ENCODE measurements at places on chromosomes 4 and X.

GRCh38 chr4:155072417-155072816, 136.0 kb upstream of the NPY2R start:
- DNase-seq = no peak

GRCh38 chr4:78529569-78530209, 21.9 kb upstream of the ANXA3 start:
- DNase-seq = no peak

DNA sequence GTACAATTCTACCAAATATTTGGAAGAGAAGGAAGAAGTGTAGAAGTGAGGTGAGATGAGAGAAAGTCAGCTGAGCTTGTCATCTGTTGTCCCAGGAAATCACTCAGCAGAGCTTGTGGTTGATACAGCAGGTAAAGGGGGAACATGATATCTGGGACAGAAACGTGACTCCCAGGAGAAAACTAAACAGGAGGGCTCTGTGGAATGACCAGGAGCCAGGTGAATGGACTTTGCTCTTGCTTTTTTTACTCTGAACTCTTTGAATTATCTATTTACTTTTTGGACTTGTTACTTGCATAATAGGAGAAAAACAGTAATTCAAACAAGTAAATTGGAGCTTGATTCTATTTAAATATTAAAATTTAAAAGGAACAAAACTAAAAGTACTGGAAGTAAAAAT, 555.6 kb upstream of the FRG1 start:
- DNase-seq = no peak

- no peak for DNase-seq
Measured at GRCh38 chr4:111602848-111603247, 542.4 kb upstream of the FAM241A start.

DNA sequence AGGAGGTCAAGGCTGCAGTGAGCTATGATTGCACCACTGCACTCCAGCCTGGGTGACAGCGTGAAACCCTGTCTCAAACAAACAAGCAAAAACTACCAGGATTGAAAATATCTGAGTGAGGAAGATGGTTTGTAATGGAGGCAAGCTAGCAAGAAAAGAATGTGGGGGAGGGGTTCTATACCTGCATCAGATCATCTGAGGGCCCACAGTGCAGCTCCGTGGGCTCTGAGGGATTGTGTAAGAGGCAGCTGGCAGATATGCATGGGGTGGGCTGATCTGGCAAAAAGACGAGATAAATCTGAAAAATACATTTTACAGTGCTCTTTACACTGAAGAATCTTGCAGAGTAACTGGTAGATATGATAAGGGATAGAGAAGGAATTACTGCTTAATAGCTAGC, 28.9 kb upstream of the CHRNA9 start:
- DNase-seq = no peak

DNA sequence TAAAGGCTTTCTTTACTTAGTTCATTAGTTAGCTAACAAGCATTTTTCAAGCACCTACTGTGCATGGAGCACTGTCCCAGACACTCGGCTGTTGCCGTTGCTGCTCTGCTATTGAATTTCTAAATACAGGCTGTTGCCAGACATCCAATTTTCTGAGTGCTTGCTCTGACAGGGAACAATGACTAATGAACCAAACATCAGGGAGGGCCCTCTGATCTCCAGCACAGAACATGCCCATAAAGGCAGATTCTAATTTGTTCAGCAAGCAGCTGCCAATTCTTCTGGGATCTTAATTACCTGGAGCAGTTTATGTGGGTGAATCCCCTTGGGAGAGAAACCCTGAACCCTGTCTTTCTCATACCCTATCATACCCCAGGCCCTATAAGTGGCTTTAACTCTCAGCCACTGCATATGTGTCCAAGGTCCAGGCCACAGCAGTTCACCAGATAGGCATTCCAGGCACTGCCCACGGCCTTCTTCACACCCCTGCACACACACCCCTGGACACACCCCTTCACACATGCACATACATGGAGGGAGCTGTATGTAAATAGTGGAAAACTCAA, 27.9 kb downstream of the TSC22D3 start:
- DNase-seq = no peak

DNA sequence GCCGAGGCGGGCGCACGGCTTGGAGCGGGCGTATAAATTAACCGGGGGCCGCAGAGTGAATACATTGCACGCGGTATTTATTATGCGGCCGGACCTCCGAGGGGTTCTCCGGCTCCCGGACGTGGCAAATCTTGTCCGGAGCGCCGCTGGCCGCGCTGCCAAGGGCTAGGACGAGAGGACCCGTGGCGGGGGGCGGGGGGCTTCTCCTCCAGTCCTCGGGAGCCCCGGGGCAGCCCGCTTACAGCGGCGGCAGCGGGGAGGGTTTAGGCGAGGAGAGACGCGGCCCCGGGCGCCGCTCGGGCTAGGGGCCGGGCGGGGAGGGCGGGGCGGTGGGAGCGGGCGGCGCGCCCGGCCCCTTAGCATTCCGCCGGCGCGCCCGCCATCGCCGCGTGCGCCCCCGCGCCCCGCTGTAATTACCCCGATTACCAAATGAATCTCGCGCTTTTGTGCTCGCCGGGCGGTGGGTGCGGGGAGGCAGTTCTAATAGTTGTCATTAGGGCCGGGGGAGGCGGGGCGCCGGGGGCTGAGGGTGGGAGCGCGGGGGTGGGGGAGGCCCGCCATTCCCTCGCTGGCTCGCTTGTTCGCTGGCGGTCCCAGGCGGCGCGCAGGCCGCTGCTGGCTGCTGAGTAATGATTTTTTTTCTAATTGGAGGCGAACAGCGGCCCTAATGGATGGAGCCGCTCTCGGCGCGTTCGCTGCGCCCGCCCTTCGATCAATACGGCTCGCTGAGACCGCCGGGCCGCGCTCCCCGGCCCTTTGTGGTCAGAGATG, 276.6 kb downstream of the BCOR start:
- DNase-seq = no peak

DNA sequence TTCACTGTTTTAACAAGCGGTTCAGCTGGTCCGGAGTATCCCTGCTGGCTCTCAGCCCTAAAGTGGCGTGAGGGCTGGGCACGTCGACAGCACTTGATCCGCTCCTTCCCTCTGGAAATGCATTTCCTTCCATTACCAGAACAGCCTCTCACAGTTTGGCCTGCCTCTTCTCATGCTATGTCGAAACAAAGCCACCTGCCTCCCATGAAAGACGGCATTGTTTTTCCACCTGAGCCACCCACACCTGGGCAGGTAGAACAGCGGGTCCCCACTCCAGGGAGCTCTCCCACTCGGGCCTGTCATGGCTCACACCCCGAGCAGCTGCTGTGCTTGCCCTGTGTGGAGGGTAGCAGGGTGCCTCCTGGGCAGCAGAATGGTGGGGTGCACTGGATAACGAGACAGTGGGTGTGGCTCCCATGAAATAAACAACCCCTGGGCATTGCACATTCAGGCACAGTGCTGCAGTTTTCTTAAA, 86.2 kb downstream of the FHDC1 start:
- no peak for DNase-seq

- DNase-seq = no peak
Measured at GRCh38 chr4:6924361-6924779, 14.7 kb downstream of the TBC1D14 start.

- no peak for DNase-seq
Measured at GRCh38 chr4:75612306-75612705, 18.0 kb downstream of the CDKL2 start.

DNA sequence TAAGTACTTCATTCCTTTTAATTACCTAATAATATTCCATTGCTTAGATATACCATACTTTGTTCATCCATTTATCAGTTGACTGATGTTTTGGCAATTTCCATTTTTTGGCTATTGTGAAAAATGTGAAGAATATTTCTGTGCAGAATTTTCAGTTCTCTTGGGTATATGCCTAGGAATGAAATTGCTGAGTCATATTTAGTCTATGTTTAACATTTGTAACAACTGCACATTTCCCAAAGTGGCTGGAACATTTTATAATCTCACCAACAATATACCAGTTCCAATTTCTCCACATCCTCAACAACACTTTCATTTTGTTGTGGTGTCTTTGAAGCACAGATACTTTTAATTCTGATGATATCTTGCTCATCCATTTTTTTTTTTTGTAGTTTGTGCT, 215.5 kb downstream of the PDGFC start:
- no peak for DNase-seq

GRCh38 chr4:1785592-1785991, 7.5 kb upstream of the FGFR3 start:
- DNase-seq = no peak

- no peak for DNase-seq
Measured at GRCh38 chr4:26719954-26720552, 136.2 kb downstream of the TBC1D19 start.

GRCh38 chr4:21592970-21593670, 355.5 kb downstream of the KCNIP4 start:
- DNase-seq = no peak

DNA sequence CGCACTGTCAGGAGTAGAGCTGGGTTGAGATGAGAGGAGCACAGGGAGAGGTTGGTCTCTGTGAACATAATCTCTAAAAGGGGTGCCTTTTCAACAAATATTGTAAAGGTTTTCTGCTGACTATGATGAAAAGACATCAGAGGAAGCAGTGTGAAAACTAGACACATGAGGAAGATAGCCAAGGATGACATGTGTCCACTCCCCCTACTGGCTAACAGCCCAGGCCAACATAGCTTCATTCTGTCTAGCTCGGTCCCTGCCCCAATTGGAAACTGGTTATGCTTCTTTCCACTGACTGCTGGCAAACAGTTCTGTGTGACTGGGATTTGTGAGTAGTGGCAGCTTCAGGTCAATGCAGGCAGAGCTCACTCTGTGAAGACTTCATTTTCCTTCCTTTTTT, 115.4 kb upstream of the ESX1 start:
- no peak for DNase-seq

GRCh38 chr4:143017210-143017609, 167.5 kb upstream of the USP38 start:
- no peak for DNase-seq

GRCh38 chr4:109207061-109207460, 95.4 kb downstream of the COL25A1 start:
- DNase-seq = no peak

Measured in activated CD4-positive, CD25-positive, alpha-beta regulatory T cell (primary cell).